ENCODE measurements at places on chromosomes 1 and 21.

GRCh38 chr1:15475752-15476314 is at the start of gene CELA2B:
Gene CELA2B (plus strand): TSS chr1:15476104. CDS start chr1:15476126, 22 bp downstream.
- DNase-seq, result no peak

- DNase-seq, result peak; percentile 10
Measured at GRCh38 chr1:82795508-82796149, 994.9 kb downstream of the ADGRL2 start.

- peak; percentile 64 for DNase-seq
Measured at GRCh38 chr1:24384251-24385090, 29.1 kb downstream of the STPG1 start.

GRCh38 chr1:31981456-31981839 is 32.2 kb upstream of the KHDRBS1 start:
- DNase-seq, result no peak

- no peak for DNase-seq
Measured at GRCh38 chr1:69246109-69246508, 321.6 kb upstream of the LRRC7 start.

GRCh38 chr21:45096217-45096616 is 21.8 kb downstream of the ADARB1 start:
- DNase-seq, result no peak

DNA sequence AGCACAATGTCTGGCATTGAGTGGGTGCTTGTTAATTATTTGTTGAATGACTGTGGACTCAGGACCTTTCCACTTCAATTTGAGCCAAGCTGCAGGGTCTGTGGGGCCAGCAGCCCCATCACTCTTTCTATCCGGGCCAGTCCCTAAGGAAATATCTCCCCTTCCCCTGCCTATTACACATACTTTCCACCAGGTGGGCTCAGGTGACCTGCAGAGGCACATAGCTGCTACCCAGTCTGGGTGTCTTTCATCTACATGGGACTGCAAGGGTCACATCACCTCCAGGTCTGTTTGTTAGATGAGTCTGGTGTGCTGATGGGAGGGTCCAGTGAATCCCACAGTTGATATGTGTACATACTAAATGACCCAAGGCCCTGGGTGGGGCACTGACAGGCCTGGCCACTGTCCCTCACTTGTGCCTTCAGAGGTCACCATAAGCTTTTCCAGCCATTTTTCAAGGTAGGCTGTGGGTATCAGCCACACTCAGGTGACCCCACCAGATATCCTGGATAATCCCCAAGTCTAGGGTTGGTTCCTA is 59.5 kb upstream of the KDM4A start:
- DNase-seq, result no peak

DNA sequence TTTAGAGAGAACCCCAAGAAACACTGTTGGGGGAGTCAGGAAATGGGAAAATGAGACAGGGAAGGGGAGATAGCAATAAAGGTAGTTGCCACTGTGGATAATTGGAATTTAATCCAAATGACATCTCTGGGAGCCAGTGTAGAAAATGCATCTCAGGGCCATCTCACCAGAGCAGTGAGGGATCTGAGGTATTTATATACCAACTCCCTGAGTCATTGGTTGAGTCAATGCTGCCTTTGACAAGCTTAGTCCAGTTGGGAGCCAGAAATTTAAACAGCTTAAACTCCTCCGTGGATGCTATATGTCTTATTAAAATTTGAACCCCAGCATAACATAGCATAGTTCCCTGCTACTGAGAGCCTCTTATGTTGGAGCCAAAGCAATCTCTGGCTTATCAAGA is 140.3 kb downstream of the SLC30A10 start:
- DNase-seq, result peak; percentile 64

DNA sequence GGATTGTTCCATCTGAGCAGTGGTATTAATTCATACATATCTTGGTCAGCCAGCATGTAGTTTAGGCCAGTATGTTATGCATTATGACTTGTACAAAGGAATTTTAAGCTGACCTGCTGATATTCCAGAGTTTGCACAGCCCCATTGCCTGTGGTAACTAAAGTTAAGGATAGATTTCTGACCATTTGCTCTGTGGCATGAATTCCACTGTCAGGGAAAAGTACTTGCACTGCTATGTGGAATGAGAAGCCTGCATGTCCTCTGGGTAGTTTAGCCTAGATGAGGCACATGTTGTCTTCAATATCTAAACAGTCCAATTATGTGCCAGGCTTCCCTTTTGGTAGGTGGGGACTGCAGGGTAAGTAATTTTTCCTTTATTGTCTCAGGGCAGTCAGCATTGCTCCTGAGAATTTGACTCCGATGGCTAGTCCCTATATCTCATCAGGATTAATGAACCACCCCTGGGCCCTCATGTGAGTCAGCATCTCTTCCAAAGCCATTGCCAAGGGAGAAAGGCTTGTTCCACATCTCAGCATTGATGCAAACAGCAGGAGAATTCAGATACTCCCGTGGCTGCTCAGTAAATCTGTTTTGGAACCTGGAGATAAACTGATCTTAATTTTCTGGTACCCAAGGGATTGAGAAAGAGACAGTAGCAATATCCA is 30.2 kb downstream of the NEK7 start:
- no peak for DNase-seq

- no peak for DNase-seq
Measured at GRCh38 chr1:16971341-16972188, 8.9 kb downstream of the MFAP2 start.

- no peak for DNase-seq
Measured at GRCh38 chr1:18938008-18938706, 18.3 kb downstream of the IFFO2 start.

GRCh38 chr1:29349871-29350491 is 113.7 kb downstream of the PTPRU start:
- DNase-seq, result no peak

DNA sequence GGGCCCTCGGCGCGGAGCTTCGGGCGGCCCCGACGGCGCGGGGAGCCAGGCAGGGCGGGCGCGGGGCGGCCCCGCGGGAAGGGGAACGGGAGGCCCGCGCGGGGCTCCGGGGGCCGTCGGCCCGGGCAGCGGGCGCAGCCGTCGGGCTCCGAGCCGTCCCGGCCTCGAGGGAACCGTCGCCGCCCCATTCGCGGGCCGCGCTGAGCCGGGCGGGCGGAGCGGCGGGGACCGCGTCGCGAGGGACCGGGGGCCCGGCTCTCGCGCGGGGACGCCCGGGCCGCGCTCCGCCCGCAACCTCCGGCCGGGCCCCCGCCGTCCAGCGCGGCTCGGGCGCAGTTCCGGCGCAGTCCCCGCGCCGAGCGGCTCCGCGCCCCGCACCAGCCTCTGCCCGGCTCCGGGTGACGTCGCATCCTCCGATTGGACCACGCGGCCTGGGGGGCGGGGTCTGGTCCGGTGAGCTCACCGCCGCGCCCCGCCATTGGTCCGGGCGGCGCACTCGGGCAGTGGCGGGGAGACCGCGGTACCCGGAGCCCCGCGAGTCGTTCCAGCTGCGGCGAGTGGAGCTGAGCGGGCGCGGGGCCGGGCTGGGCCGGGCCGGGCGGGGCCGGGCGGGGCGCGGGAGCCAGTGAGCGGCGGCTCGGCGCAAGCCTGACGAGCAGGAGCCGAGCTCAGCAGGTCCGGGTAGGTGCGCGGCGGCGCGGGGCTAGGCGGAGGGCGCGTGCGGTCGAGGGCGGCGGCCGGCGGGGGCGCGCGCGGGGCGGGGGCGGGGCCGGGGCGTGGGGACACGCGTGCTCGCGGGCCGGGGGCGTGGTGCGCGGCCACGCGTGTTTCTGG is 66.7 kb upstream of the VAMP3 start:
- peak; percentile 78 for DNase-seq

DNA sequence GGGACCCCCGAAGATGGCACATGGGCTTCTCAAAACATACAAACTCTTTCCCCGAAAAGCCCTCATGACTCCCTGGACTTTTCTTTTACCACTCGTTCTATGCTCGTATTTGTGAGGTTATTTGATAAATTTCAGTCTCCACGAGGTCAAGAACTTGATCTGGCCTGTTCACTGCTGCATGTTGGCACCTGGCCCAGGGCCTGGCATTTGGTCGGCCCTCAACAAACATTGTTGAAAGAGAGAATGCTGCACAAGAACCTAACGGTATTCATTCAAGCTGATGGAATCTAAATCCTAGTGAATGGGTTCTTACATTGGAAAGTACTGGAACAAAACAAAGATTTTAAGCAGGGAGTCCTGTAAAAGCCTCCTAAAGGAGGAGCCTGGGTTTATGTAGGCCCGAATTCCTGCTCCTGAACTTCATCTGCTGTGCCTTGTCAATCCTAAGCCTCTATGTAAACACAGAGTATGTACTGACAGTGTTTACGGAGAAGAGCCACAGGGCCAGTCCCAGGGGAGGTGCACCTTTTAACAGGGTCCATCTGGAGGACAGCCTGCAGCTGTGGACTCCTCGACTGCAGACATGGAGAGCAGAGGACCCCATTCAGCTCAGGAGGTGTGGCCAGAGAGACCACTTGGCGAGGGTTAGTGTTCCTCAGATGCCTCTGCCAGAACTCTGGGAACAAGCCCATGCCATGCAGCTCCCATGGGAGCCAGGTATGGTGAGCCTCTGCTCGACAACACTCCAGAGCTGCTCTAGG is 46.9 kb downstream of the L1TD1 start:
- DNase-seq, result no peak

- DNase-seq, result no peak
Measured at GRCh38 chr1:152005360-152005912, 11.8 kb upstream of the S100A10 start.

GRCh38 chr1:7636795-7637526 is 134.1 kb upstream of the VAMP3 start:
- DNase-seq, result no peak

DNA sequence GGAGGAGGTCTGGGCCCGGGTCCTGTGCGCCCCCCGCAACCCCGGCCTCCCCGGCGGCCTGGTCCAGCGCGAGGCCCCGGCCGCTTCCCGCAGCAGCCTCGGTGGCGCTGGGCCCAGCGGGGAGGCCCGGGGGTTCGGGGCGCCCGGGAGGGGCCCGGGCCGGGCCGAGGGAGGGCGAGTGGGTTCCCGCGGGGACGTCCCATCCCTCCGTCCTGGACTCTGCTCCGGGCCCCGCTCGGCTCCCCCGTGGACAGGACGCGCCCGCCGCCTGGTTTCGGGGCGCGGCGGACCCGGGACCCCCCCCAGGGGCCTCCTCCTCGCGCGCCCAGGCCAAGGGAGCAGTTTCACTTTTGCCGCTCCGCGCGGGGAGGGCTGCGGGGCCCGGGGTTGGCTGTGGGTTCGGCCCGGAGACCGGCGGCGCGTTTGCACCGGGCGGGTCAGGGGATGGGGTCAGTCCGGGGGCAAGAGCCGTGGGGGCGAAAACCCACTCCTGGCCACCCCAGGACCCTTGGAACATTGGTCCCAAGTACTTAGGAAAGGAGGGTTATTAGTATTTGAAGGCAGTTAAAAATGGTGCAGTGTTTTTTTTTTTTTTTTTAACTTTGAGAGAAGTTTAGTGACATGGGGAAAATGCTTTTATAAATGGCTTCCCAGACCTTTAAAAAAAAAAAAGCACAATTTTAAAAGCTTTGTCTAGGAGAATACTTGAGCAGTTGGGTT is 677 bp downstream of the AGPAT3 start:
- no peak for DNase-seq

GRCh38 chr1:74683656-74684055 is 10.1 kb upstream of the ERICH3 start:
- DNase-seq, result no peak

- DNase-seq, result peak; percentile 71
Measured at GRCh38 chr21:35136586-35137219, 87.6 kb upstream of the RUNX1 start.

GRCh38 chr1:100581096-100581705 is 43.3 kb downstream of the GPR88 start:
- DNase-seq, result no peak

GRCh38 chr1:224198572-224198971 is 15.5 kb downstream of the DEGS1 start:
- no peak for DNase-seq

DNA sequence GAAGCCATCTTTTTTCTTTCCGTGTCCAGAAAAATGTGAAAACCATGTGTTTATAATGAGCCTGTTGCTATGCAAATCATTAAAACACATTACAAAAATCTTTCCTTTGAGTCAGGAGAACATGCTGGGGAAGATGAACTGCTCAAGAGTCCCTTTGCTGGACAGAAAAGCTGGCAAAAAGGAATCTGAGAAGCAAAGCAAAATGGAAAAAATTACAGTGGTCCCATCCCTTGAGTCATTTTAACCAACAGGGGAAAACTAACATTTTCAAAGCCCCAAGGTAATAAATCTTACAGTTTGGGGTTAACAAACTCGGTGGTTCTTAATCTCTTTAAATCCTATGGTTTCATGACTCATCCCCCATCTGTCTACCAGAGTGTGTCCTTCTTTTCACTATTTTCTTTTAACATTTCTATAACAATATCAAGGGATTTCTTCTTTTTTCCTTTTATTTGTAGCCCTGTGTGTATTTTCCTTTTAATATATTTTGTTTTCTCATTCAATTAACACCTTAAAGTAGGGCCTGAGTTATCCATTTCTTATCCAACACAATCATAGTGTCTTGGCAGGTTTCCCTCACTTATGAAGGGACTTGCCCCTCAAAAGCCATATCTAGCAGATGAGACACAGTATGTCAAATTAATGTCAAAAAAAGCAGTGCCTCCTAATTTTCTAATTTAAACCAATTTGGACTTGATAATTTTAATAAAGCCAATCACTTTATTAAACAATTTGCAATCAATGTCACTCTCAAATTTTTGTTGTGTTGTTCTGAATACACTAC is 105.4 kb downstream of the PTPN14 start:
- peak; percentile 40 for DNase-seq

GRCh38 chr1:201358596-201358995 is 18.9 kb downstream of the TNNT2 start:
- no peak for DNase-seq

DNA sequence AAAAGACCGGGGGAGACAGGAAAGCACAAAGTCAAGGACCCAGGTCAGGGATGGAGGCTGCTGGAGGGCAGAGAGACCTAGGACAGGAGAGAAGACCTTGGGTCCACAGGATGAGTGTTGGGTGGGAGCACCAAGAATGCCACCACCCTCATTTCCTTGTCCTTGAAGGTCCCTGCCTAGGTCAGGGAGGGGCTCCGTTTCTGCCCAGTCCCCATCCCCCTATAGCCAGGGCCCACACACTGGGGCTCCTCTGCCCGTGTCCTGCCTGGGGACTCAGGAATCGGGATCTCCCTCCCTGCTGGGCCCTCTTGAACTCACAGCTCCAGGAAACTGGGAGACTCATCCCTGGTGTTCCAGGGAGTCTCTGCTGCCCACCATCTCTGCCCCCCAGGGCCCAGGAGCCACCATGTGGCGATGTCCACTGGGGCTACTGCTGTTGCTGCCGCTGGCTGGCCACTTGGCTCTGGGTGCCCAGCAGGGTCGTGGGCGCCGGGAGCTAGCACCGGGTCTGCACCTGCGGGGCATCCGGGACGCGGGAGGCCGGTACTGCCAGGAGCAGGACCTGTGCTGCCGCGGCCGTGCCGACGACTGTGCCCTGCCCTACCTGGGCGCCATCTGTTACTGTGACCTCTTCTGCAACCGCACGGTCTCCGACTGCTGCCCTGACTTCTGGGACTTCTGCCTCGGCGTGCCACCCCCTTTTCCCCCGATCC is 584 bp downstream of the TINAGL1 start:
- DNase-seq, result no peak

Measured in brain microvascular endothelial cell (primary cell).